Muscle of arm (tissue), 14 donors: ENCODE measurements at places on chromosomes 2 and 18. TPM values are rescaled to one million over a fixed set of nuclear protein-coding genes. Genes with fewer than 3 reads are reported as not detected.
A peak's percentile ranks its signal among the peaks of the same experiment; 100 is the strongest.

Gene ACVR1
- polyA plus RNA-seq: 38.3 TPM

Gene EPHA4
- 29.6 TPM for polyA plus RNA-seq

Gene SPRED2
- polyA plus RNA-seq: 33.0 TPM

Gene MRPL30
- polyA plus RNA-seq: 51.4 TPM

Gene MROH2A
- polyA plus RNA-seq: 0.44 TPM

Gene MYOM1
- polyA plus RNA-seq: 307 TPM

Gene LANCL1
- 65.3 TPM for polyA plus RNA-seq

Gene UCN
- polyA plus RNA-seq: not detected

Gene MITD1
- polyA plus RNA-seq: 25.9 TPM

Gene NEB
- 7,283 TPM for polyA plus RNA-seq

Gene MAP4K4
- polyA plus RNA-seq: 104 TPM

Gene KLHL14
- 0.36 TPM for polyA plus RNA-seq

Gene GCG
- 15.1 TPM for polyA plus RNA-seq

Gene APOB
- not detected for polyA plus RNA-seq

GRCh38 chr18:56509656-56510055 is 128.7 kb downstream of the TXNL1 start:
- DNase-seq: no peak

GRCh38 chr2:113084249-113085000 is 16.7 kb downstream of the IL1F10 start:
- DNase-seq: no peak

DNA sequence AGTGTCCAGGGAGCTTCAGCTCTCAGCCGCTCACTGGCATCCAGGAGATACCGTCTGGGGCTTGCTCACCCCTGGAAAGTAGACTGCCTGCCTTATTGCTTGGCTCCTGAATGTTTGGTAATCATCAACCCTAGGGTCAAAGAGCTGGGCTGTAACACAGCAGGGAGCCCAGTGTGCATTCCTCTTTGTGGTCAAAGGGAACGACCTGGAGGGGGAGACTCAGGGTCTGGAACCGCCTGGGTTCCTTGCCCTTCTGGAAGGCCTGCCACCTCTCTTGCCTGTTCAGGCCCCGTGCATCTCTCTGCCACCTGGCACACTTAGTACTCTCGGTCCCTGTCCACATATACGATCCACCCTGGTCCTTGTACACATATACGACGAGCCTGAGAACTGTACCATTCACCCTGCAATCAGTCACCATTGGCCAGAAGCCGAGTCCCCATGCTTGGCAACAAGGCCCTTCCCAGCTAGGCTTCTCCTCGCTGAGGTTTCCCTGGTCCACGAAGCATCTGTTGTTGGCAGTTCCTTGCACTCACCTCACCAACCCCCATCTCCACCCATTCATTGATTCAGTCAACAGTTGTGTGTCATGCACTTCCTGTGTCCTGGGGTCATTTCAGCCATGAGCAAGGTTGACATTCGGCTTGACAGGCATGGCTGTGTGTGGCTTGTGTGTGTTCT is at the start of gene NAT8:
Gene NAT8 (minus strand): TSS at position 85 of the 681 bp plus-strand sequence. CDS start 794 bp downstream, outside the sequence.
- DNase-seq: no peak

- DNase-seq: no peak
These were observed 460.8 kb downstream of the IRS1 start for GRCh38 chr2:226338825-226339224.

- no peak for DNase-seq
These were observed 30.4 kb upstream of the TNS1 start for GRCh38 chr2:218033208-218033589.

GRCh38 chr2:158266111-158266510 is 164.4 kb downstream of the UPP2 start:
- DNase-seq: no peak

GRCh38 chr18:76823587-76824011 is 1.2 kb downstream of the ZNF236 start:
- peak; percentile 54 for DNase-seq

DNA sequence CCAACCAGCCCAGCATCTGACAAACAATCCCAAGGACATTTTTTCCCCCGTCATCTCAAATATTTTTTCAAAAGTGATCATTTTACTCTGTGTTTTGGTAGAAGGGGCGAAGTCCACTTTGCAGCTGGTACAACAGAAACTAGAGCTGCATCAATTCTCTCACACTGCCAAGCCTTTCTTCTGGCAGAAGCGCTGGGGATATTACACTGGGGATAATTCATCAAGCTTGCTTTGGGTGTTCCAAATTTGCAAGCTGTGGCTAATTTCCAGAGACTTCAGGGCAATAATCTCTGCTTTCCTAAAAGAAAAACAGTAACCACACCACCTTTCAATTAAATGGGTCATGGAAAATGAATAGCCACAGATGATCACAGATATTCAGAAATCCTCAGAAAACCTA is 238.3 kb downstream of the SLC8A1 start:
- no peak for DNase-seq

DNA sequence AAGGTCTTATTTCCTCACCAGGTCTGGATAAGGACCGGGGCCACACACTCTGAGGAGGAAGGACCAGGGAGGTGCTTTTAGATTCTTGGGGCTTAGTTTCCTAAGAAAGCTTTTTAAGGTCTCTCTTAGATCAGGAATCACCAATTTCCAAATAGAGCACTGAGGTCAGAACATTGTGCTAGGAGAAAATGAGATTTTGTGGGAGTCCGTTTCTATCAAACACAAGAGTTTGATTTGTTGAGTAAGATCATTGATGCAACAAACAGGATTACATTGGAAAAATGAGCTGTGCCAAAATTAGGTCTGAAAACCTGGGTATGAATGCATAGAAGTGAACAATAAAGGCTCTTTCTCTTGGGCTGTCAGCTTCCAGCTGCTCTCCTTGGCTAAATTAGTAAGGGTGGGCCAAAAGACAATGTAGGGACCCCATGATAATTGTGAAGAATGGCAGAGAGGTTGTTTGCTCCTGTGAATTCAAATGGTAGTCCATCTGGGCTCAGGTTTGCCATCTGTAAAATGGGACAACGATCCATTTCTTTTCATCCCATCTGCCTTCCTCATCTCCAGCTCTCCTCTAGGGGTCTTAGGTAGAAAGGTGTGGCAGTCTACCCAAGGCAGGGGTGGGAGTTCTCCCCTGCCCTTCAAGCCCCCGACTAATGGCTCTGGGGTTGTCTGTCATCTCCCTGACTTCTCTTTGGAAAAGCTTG is 20.0 kb downstream of the IGFBP2 start:
- DNase-seq: no peak

DNA sequence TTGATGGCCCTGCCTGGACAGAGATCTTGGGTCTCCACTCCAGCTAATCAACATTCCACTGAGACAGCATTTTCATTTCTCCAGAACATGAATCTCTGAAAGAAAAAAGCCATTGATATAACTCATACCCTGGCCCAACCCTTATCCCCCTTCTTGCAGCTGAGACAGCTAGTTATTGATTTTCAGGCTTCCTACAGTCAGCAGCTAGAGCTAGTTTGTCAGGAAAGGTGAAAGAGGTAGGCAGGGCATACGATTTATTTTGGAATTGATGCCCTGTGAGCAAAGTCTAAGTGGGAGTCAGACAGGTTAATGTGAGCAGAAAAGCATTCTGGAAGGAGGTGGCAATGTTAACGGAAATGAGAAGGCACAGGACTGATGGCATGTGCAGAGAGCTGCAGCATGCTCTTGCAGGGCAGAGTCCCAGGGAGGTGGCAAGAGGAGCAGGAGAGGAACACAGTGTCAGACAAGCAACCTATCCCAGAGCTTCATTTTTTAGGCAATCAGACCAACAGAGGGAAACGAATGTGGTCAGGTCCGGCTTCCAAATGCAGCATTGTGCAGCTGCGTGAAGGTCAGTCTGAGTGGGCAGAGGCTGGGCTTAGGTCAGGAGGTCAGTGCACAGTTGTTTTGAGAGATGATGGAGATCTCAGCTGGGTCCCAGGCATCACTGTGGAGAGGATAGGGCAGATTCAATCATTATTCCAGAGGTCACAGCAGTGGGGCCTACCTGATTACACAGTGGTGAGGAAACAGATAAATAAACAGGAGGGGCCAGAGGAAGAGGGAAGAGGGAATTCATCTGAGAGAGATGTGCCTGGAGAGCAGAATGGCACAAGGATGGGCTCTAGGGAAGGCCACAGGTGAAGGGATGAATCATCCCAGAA is 134.8 kb downstream of the CMPK2 start:
- DNase-seq: no peak

- DNase-seq: no peak
These were observed 2.4 kb downstream of the NUP35 start for GRCh38 chr2:183126635-183127034.

DNA sequence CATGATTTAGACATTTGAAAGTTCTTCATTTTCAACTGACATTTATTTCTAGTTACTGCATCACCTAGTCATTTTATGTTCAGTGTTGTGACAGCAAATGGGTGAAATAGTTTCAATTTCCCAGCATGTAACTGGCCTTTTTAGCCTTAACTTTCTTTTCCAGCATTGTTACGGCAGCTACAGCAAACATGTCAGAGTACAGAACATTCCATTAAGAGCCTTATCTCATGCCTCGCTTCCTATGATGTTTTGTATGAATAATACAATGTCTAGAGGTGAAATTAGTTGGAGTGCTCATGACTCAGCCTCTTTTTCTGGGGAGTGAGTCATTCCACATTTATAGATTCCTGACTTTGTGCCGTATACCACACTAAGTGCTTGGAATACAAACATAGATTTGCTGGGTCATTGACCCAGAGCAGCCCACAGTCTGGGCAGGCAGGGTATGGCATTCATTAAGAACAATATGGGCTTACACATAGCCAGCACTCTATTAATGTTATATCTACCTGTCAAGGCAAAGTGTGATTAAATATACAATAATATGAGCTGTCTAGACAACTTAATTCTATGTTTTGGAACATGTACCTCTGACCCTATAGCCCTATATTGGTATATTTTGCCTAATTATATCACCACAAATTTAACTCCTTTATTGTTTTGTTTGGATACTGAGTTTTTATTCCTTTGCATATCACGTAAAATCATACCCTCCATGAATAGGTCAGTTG is 72.2 kb downstream of the MAP2 start:
- DNase-seq: no peak

GRCh38 chr18:10032331-10033015 is 118.7 kb downstream of the VAPA start:
- peak; percentile 31 for DNase-seq

- no peak for DNase-seq
These were observed 46.0 kb upstream of the STON1 start for GRCh38 chr2:48483916-48484315.

- peak; percentile 8 for DNase-seq
These were observed 1062.7 kb downstream of the DSC3 start for GRCh38 chr18:29979881-29980280.

DNA sequence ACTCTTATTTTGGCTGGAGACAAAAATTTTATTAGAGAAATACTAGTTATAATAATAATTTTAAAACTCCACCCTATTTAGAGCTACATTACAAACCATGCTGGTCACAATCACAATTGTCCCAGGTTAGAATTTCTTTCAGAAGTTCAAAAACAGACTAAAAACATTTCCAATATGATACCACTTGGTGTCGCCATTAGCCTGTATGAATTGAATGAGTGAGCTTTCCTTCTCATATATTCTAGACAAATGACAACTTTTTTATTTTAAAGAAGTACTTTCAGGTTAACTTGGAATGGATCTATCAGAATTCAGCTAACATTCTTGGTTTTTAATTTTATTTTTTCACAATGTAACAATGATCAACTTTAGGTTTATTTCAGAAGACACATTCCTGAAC is 48.0 kb downstream of the SERPINB8 start:
- peak; percentile 36 for DNase-seq

GRCh38 chr2:212912445-212913103 is 238.8 kb downstream of the IKZF2 start:
- DNase-seq: no peak

DNA sequence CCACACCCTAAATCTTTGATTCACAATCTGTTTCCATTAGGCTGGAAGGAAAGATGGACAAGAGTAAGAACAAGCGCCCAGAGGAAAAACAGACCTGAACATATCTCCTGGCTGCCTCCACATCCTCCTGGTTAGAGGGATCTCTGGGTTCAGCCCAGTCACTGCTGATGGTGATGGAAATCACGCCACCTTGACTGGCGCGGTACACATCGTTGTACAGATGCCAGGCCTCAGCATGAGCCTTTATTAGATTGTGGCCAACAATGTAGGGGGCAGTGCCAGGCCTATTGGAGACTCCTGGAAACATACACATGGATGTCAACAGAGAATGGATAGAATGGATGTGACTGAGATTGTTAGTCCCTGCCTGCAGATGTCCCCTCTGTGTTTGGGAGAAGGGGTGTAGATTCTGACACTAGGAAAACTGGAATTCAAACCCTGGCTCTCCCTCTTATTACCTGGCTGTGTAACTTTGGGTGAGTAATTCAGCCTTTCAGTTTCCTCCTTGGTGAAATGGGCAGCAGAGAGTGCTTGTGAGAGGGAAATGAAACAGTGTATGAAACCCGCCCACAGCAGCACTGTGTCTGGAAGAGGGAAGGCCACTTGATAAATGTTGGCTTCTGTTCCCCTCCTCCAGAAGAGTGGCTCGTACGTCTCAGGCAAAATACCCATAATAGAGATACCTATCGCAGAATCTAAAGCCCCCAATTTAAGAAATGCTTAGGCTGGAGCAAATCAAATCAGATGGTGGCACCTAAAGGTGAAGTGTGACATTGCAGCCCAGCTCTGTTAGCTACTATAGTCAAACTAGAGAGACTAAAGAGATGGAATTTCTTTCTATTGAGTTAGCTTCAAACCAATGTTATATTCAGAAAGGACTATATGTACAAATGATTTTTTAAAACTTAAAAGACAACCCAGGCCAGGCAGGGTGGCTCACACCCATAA is 36.2 kb downstream of the LCT start:
- DNase-seq: no peak

DNA sequence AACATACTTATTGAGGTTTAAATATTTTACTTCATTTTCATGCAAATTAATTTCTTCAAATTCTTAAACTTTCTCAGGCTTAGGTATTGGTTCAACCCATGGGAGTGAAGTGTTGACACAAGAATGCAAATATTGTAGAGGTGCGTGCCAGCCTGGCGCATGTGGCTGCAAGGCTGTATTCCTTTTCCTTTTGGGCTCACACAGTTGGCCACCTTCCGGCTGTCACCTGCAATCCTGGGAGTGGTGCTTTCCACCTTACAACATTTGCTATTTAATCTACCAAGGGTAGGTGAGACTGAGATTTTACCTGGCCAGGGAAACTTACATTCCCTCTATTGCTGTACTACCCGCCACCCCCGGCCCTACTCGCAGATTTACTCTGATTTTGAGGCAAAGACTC is 141.1 kb downstream of the DCC start:
- DNase-seq: no peak
